Astrocyte (in vitro differentiated cells and primary cell): ENCODE measurements at places on chromosomes 5 and 9.

- DNase-seq, result peak; percentile 22
Measured at GRCh38 chr9:74935008-74935407, 17.7 kb downstream of the C9orf40 start.

GRCh38 chr5:6576861-6577501, 55.9 kb downstream of the NSUN2 start:
- DNase-seq, result peak; percentile 58

GRCh38 chr5:74415695-74416102, 224.8 kb downstream of the ENC1 start:
- no peak for DNase-seq

- no peak for DNase-seq
Measured at GRCh38 chr9:34628656-34629490, at the start of gene ARID3C. TSS of gene ARID3C (minus strand) at chr9:34629066. CDS start at chr9:34628014, 1,052 bp downstream.

DNA sequence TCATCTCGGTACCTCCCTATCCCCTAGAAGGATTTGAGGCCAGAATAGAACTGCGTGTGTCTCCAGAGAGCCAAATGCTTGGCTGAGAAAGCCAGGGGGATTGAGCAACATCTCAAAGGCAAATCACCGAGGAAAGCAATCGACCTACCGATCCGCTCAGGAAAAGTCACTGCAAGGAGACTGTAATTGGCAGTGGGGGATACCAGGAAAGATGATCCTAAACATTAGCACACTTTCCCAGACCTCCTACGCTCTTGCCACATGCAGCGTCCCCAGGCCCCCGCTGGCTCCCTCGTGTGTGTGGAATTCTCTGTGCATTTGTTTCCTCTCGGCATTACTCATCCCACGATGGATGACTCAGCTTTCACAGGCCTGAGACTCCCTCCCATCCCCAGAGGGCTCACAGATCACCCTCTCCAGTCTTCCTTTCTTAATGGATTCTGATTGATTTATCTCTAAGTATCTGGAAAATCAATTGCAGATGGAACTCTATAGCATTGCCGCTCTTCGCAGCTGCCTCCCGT, 82.2 kb upstream of the ICE1 start:
- DNase-seq, result peak; percentile 95

DNA sequence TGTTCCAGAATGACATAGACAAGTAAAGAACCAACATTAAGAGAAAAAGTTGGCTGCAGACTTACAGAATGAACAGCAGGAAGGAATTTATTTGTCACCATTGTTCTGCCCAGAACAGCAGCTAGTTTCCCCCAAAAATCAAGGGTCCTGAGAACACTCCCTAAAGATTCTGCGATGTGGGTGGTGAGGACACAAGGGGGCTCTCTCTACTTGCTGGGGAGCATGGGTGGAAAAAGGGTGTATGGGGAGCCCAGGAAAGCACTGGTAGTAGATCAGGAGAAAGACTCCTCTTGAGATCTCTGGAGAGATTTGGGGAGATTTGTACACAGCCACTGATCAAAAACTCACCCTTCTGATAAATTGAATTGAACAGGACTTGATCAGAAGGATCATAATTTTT, 316.5 kb downstream of the KCTD16 start:
- DNase-seq, result no peak

GRCh38 chr5:38497946-38498345, 58.5 kb downstream of the LIFR start:
- no peak for DNase-seq

- no peak for DNase-seq
Measured at GRCh38 chr9:15354713-15355112, 47.7 kb upstream of the TTC39B start.

DNA sequence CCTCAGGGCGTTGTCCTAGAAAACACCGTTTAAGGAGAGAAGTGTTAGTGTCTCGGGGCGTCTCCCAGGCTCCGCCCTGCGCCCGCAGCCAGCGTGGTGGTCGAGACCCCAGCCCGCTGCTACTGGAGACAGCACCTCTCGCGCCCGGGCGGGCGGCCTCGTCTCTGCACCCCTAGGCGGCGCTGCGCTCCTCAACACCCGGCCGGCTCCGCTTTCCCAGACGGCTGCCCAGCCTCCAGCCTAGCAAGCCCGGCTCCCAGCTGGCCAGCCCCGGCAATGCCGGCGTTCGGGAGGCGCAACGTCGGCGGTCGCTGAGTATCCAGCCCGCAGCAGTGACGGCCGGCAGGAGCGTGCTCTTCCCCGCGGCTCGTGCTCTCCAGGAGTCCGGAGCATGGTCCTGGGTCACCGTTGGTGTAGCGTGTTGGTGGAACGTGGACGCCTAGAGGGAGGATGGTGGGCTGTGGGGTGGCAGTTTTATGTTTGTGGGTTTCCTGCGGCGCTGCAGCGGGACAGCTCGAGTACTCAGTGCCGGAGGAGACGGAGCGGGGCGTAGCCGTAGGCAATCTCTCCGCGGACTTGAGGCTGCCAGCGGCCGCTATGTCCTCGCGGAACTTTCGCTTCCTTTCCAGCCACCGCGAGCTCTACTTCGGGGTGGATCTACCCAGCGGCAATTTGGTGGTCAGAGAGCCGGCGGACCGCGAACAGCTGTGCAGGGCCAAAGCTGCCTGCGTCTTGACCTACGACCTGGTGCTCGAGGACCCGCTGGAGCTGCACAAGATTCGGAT, 536 bp downstream of the PCDHAC1 start:
- peak; percentile 5 for DNase-seq
